ENCODE measurements at places on chromosomes 13 and 19.

DNA sequence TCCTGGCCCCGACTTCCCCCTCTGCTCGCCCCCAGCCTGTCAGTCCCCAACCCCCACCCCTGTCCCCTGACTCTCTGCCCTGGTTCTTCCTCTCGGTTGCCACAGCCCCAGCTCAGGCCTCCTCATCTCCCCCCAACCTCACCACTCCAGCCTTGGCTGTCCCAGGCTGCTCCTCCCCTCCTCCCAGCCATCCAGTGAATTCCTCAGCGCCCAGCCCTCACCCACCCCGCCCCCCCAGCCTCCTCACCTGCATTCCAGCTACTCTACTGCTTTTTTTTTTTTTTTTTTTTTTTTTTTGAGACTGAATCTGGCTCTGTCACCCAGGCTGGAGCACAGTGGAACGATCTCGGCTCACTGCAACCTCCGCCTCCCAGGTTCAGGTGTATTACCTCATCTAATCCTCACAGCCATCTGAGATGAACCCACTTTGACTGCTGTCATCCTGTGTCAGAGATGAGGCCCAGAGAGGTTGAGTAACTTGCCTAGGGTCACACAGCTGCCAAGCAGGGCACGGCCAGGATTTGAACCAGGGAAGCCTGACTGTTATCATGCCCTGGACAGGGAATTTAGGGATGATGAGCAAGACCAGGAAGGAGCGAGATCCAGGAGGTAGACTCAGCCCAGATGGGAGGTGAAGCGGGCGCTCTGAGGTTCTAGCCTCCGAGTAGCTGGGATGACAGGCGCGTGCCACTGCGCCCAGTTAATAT is 2.6 kb downstream of the SULT2B1 start:
- DNase-seq, result no peak

GRCh38 chr19:48569814-48570213 is 17.8 kb downstream of the SULT2B1 start:
- no peak for DNase-seq

GRCh38 chr13:112248406-112248760 is 127.8 kb upstream of the SPACA7 start:
- DNase-seq, result no peak

DNA sequence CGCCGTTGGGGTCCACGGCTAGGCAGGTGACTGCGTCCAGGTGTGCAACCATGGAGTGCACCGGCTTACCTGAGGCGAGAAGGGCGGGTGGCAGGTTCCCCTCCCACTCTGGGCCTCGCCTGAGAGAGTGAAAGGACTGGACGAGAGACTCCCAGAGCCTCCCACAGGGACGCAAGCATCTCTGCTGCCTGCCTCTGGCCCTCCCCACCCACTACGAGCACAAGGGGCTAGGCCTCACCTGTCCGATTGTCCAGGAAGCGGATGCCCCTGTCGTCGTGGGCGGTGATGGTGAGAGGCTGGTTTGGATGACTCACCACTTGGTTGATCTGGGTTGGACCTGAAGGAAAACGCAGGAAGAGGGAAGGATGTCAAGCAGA is 5.1 kb upstream of the PRKD2 start:
- no peak for DNase-seq

GRCh38 chr13:42106998-42107397 is 58.5 kb downstream of the DGKH start:
- no peak for DNase-seq

- DNase-seq, result no peak
Observed at GRCh38 chr13:27112006-27112405, 59.6 kb downstream of the USP12 start.

GRCh38 chr13:38542601-38543000 is 144.3 kb upstream of the FREM2 start:
- no peak for DNase-seq

DNA sequence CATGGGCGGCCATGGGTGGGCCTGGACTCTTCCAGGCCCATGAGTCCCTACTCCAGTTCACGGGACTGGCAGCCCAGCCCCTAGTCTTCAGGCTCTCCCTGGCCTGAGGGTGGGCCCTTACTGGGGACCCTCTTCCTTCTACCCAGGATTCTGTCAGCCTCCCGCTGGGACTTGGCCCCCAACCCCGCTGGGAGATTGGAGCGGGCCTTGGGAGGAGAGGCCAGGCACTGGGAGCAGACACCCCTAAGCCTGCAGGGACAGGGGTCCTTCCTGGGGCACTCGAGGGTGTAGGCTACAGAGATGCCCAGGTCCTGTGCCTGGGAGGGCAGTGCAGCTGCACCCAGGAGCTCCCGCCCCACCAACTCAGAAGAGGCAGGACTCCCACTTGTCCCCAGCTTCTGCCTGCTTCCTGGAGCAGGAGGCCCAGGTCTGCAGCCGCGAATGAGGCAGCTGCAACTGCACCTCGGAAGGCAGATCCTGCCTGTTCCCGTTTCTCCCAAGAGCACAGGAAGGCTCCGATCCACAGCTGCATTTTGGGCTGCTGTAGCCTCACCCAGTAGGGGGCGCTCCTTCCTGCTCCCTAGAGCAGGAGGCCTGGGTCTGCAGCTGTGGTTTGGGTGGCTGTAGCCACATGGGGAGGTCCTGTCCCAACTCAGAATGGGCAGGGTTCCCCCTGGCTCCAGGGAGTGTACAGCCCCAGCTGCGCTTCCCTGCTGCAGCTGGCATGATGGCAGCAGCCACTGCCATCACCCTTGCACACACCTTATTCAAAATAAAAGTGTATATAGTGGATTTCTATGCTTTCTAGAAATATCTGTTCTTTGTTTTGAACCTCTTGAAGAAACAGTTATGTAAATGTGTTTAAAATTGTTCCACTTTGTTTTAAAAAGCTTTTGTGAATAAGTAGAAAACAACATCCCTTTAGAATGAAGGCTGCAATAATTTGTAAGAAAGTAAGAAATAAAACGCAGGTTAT is 46.8 kb downstream of the TEX26 start:
- peak; percentile 23 for DNase-seq

DNA sequence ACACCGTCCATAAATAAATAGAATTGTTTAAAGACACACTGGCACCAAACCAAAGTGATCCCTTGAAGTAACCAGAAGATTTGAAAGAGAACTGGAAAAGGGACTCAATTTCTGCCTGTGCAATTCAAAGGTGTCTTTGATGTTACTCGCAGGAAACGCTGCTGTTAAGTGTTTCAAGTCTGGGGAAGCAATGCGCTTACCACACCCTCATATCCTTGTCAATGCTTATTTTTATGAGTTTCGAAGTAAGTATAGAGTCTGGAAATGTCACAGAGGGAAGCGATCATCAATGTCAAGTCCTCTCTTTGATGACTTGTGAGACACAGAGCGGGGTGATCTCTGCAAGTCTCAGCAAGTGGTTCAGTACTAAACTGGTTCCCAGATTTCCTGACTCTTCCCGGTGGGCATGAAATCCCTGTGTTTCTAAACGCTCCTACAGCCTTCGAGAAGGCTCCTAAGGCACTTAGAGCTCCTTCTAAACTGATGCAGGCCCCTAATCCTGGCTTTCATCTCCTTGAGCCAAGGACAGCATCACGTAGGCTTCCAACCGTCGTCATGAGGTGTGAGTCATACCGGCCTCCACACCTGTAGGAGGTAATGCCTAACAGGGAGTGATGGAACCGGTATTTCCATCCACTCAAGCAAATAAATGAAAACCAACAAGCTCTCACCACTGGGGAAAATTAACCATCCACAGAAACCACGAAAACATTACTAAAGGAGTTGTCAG is 22.8 kb downstream of the SYDE1 start:
- no peak for DNase-seq

DNA sequence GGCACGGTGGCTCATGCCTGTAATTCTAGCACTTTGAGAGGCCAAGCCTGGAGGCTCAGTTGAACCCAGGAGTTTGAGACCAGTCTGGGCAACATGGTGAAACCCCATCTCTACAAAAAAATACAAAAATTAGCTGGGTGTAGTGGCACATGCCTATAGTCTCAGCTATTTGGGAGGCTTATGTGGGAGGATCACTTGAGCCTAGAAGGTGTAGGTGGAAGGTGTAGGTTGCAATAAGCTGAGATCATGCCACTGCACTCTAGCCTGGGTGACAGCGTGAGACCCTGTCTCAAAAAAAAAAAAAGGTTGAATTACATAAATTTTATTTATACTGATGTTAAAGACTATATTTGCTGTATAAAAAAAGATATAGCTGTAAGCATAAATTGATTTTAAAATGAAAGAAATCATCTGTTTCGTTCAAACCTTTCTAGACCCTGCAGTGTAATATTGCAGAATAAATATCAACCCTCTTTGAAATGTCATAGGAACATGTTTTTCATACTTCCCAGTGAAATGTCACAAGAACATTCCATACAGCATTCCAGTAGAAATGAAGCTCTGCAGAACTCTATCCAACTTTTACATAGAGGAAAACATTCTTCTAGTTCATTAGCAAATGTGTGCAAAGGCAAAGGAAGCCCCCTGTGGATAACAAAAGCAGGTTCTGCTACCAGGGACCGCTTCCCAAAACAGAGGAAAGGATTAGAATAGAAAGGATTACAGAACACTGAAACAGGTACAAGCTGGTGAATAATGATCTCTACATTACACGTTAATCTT is 76.0 kb downstream of the CAB39L start:
- no peak for DNase-seq

DNA sequence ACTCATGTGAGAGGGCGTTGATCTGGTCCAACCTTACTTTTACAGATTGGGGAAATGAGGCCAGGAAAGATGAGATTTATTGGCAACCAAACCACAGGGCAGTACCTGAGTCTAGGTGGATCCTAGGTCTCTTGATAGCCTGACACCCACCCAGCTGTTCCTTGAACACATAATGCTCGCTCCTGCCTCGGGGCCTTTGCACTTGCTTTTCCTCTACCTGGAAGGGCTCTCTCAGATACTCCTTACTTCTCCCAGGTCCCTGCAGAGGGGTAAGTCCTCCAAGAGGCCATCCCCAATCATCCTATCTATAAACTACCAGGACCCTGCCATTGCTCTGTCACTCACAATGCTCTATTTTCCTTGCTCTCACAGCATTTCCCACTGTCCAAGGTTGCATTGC is 7.4 kb downstream of the ZNF575 start:
- no peak for DNase-seq

- DNase-seq, result no peak
Observed at GRCh38 chr13:21242236-21242635, 65.8 kb downstream of the MRPL57 start.

GRCh38 chr13:113904411-113904810 is 40.5 kb upstream of the GAS6 start:
- no peak for DNase-seq

- no peak for DNase-seq
Observed at GRCh38 chr19:19558055-19558454, 20.0 kb downstream of the CILP2 start.

DNA sequence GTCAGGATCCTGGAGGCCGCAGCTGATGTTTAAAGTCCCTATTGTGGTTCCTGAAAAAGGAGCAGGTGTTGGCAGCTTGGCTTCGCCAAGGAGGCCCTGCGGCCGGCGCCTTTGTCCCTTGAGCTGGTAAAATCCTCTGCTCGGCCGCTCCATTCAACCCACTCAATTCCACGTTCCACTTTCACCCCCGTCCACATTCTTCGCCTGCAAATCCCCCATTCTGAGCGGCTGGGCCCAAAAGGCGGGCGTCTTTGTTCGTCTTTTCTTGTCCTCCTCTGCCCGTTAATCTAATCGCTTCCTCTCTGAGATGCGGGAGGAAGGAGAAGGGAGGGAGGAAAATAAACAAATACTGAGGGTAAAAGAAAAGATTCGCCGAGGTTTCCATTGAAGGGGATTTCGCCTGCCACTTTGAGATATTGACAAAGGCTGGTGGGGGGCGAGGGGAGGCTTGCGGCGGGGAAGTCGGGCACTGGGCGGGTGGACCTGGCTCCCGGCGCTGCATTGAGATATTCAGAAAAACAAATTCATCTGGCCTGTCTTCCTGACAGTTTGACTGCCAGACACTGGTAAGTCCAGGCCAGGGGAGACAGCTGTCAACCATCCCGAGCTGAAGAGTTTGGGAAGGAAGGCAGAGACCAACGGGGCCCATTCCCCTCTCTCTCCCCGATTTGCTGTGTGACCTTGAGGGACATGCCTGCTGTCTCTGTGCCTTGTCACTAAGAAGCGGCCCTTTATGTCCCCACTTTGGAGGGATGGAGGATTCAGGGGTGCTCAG is 37.6 kb downstream of the ZNRF4 start:
- DNase-seq, result no peak
